ENCODE measurements at places on chromosomes 11 and 22.

- no peak for DNase-seq
These were observed 150.2 kb downstream of the TYR start for GRCh38 chr11:89327885-89328284.

DNA sequence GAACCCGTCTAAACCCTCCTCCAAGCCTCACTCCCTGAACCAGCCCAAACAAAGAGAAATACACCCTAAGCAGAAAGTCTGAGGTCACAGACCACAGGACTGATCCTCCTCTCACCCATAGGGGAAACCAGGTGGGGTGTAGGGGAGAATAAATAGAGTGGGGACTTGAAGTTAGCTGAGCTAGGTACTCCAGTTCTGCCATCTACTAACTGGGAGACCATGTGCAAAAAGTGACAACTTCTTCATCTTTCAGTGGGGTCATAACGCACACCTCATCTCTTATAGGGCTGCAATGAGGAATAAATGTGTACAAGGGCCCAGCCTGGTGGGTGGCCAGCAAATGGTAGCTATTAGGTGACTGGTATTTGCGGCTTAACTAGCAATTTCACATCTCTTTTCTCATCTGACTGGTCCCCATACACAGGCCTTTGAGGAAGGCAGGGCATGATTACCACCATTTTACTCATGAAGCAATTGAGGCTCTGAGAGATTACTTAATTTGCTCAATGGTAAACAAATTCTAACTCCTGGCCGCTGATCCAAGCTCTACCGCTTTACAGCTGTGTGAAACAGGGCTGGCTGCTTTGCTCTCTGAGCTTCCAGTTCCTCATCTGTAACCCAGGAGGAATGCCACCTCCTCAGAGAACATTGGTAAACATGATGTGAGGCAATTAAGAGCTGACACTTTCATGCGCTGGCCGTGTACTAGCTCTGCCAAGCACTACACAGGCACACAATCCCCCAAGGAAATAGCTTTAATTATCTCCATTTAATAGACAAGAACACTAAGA, 16.6 kb downstream of the TBC1D10A start:
- DNase-seq = no peak

DNA sequence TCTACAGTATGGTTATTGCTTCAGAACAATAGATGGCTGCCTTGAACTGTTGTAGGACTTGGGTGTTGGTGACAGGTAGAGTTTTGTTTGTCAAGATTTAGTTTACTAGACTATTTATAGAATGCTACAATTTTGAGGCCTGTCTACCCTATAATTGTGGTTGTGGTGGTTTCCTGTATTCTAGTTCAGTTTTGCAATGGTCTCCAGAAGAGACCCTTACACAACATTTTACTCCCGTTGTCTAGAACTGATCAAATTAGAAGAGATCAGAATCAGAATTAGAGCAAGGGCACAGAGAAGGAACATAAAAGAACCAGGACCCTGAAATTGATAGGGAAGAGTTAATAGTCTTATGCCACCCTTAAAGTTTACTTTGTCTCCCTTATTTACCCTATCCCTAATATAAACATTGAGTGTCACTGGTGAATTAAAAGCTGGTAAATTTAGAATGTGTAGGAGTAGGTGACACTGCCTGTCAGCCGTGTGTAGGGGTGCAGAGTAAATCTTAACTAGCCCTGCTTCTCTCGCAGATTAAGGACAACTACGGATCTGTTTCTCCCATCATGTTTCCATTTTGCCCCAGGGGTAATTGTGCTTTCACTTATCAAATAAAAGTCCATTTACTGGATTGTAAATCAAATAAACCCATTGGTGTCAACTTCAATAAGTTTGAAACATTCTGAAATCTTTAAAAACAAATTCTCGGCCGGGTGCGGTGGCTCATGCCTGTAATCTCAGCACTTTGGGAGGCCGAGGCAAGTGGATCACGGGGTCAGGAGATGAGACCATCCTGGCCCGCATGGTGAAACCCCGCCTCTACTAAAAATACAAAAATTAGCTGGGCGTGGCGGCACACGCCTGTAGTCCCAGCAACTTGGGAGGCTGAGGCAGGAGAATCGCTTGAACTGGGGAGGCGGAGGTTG, 10.9 kb upstream of the PHLDB1 start:
- DNase-seq = no peak

DNA sequence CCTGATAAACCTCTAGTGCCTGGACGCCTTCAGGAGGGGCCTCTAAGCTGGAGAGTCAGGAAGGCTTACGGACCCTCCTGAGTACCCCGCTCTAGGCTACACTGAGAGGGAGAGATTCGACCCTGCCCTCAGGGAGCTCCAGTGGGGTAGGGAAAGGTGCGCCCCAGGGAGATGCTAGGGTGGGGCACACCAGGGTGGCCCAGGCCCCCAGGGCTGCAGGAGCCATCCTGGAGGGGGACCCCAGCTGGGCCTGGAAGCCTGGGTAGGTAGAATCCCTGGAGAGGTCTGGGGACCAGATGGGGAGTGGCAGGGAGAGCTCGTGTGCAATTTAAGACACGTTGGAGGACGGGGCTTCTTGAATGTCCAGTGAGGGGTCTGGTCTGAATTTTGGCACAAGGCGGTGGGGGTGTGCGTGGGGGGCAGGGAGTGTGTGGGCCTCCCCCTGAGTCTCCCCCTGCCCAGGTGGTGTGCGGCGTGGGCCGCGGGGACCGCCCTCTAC, 4.7 kb downstream of the CARNS1 start:
- no peak for DNase-seq

DNA sequence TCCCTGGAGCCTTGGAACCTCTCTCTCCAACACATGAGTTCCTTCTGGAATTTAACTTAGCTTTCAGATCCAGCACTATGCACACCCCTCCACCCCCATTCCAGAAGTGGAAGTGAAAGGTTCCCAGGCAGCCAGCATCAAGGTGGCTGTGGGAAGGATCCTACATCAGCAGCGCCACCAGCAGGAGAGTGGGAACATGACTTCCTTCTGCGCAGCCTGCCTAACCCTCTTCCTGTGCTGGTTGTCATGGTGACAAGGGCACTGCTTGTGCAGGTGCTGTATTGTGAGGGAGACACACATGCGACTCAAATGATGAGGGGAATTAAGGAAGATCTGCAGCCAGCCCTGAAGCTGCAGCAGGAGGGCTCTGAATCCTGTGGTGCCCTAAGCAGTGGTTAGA, 904.5 kb upstream of the API5 start:
- peak; percentile 64 for DNase-seq

- no peak for DNase-seq
These were observed 11.3 kb downstream of the TRMU start for GRCh38 chr22:46346680-46347405.

- DNase-seq = no peak
These were observed 20.2 kb downstream of the BPIFC start for GRCh38 chr22:32444068-32444467.

All from progenitor cell of endocrine pancreas (in vitro differentiated cells).